ELF-1 (cell line): ENCODE measurements at places on chromosomes 6 and 20.

DNA sequence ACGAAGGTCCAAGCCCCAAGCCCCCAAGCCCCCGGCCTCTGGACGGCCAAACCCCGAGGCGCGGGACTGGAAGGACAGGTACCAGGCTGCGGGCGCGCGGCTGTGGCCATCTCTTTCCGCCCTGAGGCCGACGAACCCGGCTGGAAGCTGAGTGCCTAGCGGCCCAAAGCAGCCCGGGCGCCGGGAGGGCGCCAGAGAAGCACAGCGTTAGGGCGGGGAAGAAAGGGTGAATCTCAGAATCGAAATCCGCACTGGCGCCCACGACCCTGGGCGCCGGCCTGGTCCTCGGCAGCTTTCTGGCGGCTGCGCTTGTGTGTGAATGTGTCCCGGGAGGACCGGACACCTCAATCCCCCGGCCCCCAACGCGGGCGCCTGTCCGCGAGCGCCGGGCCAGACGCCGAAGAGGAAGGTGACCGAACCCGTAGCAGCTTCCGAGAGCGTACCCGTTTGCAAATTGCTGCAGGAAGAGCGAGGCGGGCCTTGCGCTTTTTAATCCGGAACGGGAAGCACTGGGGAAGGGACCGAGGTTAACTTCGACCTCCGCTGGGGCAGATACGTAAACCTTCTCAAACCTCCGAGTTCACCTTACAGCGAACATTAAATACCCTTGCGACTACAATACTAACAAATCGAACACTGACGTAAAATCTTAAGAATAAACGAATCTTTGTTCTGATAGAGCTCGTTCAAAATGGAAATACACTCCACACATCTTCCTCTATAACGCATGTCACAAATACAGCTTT is 2.9 kb downstream of the NRN1 start:
- DNase-seq: peak; percentile 84

DNA sequence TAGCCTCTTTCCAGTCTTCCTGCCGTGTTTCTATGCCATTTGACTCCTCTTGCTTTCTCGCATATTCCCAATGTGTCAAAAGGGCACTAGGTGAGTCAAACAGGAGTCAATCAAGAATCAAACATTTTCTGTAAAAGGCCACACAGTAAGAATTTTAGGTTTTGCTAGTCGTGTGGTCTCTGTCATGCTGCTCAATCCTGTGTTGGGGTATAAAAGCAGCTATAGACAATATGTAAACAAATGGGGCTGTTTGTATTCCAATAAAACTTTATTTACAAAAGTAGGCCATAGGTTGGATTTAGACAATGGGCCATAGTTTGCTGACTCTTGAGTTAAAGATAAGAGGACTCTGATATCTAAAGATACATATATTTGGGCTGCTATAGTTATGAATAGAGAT is 235.4 kb upstream of the BTBD3 start:
- DNase-seq: no peak

GRCh38 chr6:89887452-89888137 is 6.7 kb upstream of the GJA10 start:
- DNase-seq: no peak

- peak; percentile 81 for DNase-seq
Measured at GRCh38 chr6:27295301-27296079, 16.6 kb downstream of the POM121L2 start.

DNA sequence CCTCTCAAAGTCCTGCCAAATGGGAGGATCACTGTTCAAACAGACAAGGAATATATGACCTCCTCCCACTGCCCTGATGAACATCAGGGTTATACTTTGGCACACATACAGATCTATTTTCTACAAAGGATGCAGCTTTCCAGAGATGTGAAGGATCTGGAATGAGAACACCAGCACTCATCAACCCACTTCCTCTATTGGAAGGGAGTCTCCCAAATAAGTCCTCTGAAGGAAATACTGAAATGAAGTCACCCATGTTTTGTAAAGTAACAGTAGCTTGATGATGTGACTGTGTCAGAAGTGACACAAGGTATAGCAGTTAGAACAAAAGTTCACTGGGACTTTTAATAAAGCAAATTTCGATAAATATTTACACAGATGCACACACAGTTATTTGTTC is 104.9 kb downstream of the OGFRL1 start:
- no peak for DNase-seq

DNA sequence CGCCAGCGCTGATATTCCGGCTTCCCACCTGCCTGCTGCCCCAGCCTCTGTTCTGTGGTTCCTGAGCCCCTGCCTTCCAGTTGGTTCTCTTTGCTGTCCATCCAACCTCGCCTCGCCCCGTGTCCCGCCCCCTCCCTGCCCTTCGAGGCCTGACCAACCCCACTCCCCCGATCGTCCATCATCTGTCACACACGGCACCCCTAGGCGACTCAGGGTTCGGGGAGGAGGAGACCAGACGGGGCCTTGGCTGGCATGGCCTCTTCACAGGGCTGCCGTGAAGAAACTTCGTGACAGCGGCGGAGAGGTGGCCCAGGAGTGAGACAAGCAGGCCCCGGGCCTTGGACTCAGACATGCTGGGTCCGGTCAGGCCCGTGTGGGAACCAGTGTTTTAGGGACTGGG is 226.1 kb downstream of the QKI start:
- no peak for DNase-seq

DNA sequence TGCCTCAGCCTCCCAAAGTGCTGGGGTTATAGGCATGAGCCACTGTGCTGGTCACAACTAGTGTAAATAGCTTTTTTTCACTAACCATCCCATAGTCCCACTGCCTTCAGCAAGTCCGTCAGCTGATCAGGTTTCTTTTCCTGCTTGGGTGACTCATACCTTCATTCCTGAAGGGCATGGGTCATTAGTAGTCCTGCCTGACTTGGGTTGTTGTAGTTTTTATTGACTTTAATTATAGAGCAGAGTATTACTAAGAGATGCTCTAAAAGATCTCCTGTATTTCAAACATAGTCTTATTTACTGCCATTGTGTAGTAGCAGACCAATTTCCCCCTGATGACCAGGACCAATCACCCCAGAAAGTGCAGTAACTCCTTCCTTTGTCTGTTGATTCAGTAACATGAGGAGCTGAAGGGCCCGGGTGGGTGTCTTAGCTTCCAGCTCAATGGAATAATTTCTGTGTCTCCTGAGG is 25.8 kb downstream of the HLA-C start:
- DNase-seq: peak; percentile 65

DNA sequence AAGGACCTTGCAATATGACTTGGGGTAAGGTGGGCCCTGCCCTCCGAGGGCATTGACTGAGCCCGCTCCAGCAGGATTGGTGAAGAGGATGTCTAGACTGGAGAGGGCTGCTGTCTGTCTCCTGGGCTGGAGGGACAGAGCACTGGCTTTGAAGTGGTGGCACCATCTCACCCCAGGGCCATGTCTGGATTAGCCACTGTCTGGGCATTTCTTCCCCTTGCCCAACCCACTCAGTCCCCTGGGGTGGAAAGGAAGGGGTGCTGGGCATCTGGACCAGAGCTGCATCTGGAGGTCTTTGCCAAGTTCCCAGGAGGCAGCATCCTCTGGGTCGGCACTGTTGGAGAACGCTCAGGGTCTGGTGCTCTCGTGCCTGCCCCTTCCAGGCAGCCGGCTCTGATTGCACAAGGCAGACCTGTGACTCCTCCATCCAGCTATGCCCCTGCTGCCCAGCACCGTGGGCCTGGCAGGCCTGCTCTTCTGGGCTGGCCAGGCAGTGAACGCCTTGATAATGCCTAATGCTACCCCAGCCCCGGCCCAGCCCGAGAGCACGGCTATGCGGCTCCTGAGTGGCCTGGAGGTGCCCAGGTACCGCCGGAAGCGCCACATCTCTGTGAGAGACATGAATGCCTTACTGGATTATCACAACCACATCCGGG is at the start of gene R3HDML:
Gene R3HDML (plus strand): TSS at position 319 of the 656 bp plus-strand sequence. CDS start 115 bp downstream, at position 434.
- DNase-seq: no peak

- no peak for DNase-seq
Measured at GRCh38 chr20:37366743-37367142, 20.8 kb downstream of the SRC start.

DNA sequence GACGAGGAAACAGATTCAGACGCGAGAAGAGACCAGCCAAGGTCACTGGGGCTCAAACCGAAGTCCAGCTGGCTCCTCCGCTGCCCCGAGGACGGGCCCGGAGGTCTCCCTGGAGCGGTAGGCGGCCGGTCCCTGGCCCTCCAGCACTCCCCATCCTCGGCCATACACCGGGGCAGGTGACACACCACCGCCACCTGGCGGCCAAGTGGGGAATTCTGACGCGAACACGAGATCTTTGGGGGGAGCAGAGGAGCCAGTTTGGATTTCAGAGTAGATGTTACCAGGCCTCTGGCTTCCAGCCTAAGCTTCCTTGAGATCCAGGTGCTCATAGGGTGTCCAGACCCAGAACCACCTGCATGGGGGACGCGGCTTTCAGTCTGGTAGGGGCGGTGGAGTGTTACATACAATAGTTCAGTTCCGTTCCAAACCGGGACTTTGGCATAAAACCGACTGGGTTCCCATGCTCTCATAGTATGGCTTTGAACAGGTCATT is 16.1 kb downstream of the BPIFB1 start:
- peak; percentile 89 for DNase-seq
